ENCODE measurements at places on chromosomes 7 and 10.

- DNase-seq = peak; percentile 27
These were observed 622 bp downstream of the CPEB3 start for GRCh38 chr10:92290076-92290836.

GRCh38 chr7:27162561-27163287 is 2.6 kb downstream of the HOXA9 start:
- no peak for DNase-seq

GRCh38 chr7:126750207-126750911 is 502.4 kb downstream of the GRM8 start:
- no peak for DNase-seq

DNA sequence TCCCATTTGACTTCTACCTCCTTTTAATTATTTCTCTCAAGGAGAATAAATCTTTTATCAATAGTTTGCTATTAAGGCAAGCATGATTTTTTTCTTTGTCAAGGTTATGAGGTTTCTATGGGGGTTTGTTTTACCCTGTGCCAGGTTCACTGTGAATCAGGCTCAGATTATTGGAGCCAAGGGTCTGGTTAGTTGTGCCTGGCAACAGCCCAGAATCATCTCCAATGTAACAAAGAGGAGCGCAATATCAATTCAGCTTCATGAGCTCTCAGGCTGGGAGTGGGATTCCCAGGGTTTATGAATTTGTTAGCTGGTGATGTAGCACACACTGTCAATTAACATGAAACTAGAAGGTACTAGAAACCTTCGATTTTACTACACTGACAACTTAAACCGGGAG is 73.2 kb downstream of the AASS start:
- no peak for DNase-seq

DNA sequence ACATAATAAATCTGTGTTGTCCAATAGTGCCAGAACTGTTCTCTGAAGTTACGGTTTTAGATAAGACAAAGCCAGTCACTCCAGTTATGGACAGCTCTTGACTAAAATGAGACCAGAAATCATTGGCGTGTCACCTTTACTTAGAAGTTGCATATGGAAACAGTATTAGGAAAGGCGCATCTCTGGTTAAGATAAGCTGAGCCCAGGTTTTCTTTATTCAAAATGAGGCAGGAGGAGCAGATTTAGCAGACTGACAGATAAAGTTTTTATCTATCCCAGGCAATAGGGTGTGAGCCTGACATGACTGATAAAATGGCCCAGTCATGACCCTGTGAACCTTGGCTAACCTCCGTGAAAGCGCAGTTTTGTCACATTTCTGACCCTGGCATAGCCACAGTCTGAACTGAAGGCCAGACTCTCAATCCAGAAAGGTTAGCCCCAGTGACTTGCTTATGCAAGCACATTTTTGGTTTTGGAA is 4.2 kb downstream of the CYP26A1 start:
- no peak for DNase-seq

GRCh38 chr10:132397036-132397541 is at the start of gene PWWP2B:
Gene PWWP2B, plus strand, starts transcription at chr10:132397200. Its CDS starts 27 bp downstream, at chr10:132397227.
- peak; percentile 50 for DNase-seq

DNA sequence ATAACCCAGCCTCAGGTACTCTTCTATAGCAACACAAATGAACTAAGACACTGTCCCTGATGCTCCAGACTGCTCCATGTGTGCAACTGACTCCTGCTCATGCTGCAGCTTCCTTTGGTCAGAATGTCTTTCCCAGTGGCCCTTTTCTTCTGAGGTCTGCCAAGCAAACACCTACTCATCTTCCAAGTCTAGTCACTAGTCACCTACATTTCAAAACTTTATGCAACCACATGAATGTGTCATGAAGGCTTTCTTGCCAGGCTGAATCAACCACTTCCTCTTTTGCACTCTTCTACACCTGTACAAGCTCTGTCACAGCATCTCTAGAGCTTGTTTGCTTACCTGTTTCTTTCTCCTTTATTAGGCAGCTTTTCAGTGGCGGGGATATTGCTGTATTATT is 75.8 kb downstream of the LSMEM1 start:
- peak; percentile 14 for DNase-seq

- DNase-seq = no peak
These were observed 203.9 kb downstream of the FRMD4A start for GRCh38 chr10:14126697-14127440.

DNA sequence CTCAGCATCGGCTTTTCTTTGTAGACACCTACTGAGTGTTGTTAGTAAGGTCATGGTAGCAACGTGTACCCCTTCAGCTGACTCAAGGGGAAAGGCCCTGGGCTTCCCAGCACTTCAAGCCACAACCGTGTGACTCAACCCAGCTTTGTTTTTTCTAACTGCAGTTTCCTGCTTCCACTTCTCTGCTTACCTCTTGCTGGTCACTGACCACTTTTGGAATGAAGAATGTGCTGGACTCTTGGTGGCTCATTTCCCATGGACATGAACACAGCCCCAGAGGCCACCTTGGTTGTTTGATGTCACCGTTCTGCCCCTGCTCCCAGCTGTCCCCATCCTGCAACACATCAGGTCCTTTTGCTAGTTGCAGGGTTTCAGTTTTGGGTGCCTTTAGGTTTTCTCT is 69.5 kb upstream of the ZNF438 start:
- DNase-seq = peak; percentile 81

DNA sequence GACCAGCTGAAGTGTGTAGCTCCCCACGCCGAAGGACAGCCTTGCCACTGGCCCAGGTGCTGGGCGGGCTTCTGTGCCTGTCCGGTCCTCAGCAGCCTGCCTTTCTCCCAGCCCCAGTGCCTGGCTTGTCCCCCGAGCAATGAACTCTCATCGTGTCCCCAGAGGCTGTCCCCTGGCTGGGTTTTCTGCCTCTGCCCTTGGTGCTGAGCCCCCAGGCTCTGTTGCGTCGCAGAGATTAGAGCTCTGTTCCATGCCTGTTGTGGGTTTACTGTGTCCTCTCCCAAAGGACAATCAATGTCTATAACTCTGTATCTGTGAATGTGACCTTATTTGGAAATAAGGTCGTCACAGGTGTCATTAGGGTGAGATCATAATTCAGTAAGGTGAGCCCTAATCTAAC is 226.1 kb upstream of the SHH start:
- DNase-seq = no peak

DNA sequence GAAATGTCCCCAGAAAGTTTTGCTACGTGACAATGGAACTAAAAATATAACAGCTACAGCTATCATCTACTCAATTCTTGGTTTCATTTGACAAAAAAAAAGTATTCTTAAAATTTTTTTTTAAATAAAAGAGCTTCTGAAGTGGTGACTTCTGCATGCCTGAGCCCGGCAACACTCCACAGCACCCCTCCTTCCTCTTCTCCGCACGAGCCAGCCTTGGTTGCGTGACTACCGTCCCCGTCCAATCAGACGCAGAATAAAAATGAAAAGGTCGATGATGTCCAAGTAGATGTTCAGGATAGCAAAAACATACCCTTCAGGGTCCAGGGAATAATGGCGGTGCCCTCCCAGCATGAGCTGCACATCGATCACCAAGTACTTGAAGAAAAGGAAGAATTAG is 34.5 kb upstream of the GATAD1 start:
- no peak for DNase-seq

DNA sequence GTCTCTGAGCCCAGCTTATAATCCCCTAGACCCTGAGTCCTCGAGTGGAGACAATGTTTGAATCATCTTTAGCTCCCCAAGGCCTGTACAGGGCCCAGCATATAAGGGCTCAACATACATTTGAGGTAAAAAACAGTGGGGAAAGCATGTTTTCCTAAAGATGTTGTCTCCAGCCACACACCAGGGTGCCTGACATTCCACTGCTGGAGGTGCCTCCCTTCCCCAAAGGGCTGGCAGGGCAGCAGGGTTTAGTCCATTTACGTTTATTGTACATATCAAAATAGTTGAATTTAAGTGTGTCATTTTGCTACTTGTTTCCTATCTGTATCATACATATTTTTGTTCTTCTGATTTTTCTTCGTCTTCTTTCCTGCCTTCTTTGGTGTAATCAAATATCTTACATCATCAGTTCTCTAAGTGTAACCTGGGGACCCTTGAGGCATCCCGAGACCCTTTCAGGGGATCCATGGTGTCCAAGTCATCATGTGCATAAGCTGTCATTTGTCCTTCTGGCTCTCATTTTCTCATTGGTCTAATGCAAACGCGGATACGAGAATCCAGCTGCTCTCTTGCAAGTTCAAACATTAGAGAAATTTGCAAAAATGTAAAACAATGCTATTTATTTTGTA is 101.6 kb downstream of the PDGFA start:
- DNase-seq = no peak

DNA sequence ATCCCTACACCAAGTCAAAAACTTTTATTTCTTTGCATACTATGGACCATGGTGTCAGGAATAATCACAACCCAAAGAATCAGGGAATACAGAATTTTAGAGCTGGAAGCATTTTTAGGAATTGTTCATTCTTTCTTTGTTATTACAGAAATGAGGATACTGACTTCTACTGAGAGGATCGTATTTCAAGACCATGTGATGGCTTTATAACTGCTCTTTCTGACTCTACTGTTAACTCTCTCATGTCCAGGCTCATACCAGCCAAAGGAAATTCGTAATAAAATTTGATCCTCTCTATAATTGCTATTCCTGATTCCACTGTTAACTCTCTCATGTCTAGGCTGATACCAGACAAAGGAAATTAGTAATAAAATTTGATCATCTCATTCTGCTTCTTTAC is 1050.9 kb upstream of the C7orf33 start:
- no peak for DNase-seq

- DNase-seq = no peak
These were observed 40.9 kb downstream of the ARL5B start for GRCh38 chr10:18699849-18700840.

DNA sequence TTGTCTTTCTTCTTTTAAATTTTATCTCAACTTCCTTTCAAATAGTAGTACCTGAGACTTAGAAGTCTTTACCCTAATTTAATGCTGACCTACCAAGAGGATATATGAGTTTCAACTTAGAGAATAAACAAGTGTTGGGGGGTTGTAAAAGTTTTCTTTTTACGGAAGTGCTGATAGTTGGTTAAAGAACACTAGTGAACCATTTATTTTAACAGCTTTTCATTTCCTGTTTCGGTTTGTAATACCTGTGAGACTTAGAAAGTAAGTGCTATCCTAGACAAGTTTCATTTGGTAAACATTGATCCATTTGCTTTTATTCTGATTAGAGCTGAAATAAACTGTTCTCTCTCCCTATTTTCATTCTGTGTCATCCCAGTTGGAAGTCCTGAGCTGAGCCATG is 683.1 kb upstream of the SORCS1 start:
- DNase-seq = no peak

- DNase-seq = no peak
These were observed 10.1 kb downstream of the ITGB8 start for GRCh38 chr7:20340839-20341238.

GRCh38 chr10:79985481-79986072 is 36.7 kb upstream of the SFTPD start:
- no peak for DNase-seq

- DNase-seq = no peak
These were observed 5.2 kb upstream of the NPSR1 start for GRCh38 chr7:34652809-34653208.

DNA sequence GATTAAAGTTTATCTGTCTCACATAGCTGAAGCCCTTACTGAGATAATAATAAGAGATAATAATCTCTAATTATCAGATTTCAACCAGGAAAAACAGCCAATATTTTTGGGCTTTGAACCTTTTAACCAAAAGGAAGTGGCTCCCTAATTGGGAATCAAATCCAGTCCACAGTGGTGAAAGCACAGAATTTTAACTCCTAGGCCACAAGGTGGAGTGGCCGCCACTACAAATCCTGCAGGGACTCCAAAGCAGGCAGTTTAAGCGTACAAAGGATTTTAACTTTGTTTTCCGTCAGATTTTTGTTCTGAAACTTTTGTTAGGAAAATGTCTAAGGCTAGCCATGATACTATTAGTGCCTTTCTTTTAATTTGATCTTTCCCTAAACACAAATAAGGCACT is 99.6 kb upstream of the CCNY start:
- DNase-seq = no peak

DNA sequence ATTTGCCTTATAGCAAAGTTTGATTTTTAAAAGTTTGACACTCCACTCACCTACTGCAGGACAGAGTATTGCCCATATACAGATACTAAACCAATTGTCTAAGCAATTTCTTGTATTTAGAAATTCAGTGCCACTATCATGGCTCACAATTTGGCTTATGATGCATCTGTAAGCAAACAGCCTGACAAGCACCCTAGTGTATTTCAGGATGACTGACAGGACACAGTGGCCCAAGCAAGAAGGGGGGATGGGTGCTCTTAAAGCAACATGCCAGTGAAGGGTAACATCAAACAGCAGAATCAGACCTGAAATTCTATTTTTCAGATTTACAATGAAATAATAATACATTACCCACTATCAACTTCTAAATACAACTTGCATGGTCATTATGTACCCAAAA is 30.5 kb downstream of the CTNNA3 start:
- DNase-seq = no peak

- no peak for DNase-seq
These were observed 425.2 kb upstream of the NFE2L3 start for GRCh38 chr7:25726781-25727311.

GRCh38 chr10:128009372-128010126 is 102.6 kb downstream of the PTPRE start:
- no peak for DNase-seq

- no peak for DNase-seq
These were observed 64.6 kb downstream of the FAS start for GRCh38 chr10:89055159-89055558.

- peak; percentile 84 for DNase-seq
These were observed 10.5 kb upstream of the ACSM6 start for GRCh38 chr10:95183271-95184230.

- DNase-seq = no peak
These were observed 5.6 kb downstream of the MDH2 start for GRCh38 chr7:76053461-76053860.

DNA sequence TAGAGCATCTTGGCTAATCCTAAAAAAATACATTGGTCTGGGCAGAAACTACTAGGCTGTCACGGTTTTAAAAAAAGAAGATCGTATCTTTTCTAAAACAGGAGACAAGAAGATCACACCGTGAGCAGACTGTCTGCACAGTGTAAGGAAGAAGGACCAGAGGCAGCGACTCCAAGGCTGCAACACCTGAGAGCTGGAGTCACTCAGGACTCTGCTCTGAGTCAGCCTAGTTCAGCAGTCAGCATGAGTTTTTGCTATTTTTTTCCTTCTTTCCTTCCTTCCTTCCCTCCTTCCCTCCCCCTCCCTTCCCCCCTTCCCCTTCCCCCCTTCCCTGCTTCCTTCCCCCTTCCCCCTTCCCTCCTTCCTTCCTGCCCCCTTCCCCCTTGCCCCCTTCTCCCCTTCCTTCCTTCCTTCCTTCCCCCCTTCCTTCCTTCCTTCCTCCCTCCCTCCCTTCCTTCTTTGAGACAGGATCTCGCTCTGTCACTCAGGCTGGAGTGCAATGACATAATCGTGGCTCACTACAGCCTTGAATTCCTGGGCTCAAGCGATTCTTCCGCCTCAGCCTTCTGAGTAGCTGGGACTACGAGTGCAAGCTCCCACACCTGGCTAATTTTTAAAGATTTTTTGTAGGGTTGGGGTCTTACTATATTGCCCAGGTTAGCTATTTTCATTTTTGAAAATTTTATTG is 24.4 kb downstream of the BAG3 start:
- no peak for DNase-seq
